Left renal cortex interstitium (tissue), 4 donors: ENCODE measurements at places on chromosomes 12 and 14. TPM values are rescaled to one million over a fixed set of nuclear protein-coding genes. Genes with fewer than 3 reads are reported as not detected.
A peak's percentile ranks its signal among the peaks of the same experiment; 100 is the strongest.

SYT10 gene
- 0.85 TPM for polyA plus RNA-seq

PLEKHG7 gene
- polyA plus RNA-seq: 0.30 TPM

POLE2 gene
- 12.5 TPM for polyA plus RNA-seq

SENP1 gene
- polyA plus RNA-seq: 23.0 TPM

OASL gene
- 0.08 TPM for polyA plus RNA-seq

ARG2 gene
- 10.7 TPM for polyA plus RNA-seq

MAP3K9 gene
- 3.5 TPM for polyA plus RNA-seq

TAS2R13 gene
- 0.19 TPM for polyA plus RNA-seq

DNA sequence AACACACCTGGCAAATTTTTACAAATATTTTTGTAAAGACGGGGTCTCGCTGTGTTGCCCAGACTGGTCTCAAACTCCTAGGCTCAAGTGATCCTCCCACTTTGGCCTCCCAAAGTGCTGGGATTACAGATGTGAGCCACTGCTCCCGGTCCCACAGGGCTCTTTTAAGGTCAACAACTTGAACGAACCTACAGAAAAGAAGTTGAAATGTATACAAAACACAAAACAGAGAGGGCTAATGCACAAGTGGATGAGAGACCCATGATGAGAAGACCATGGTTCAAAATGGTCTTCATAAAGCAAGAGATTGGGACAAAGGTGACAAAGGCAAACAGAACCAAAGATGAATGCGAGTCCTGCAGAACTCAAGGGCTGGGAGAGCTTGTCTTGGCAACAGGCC is 91.4 kb downstream of the CALM1 start:
- no peak for DNase-seq

GRCh38 chr12:5171701-5172100 is 128.0 kb downstream of the KCNA5 start:
- peak; percentile 41 for DNase-seq

GRCh38 chr12:4855121-4855924 is 54.4 kb upstream of the KCNA1 start:
- DNase-seq: peak; percentile 69

- DNase-seq: no peak
Observed at GRCh38 chr14:46820291-46820690, 168.7 kb upstream of the RPL10L start.

- DNase-seq: no peak
Observed at GRCh38 chr12:4037747-4038312, 164.6 kb upstream of the PARP11 start.

- no peak for DNase-seq
Observed at GRCh38 chr14:34094384-34094783, 143.5 kb upstream of the EGLN3 start.

- DNase-seq: no peak
Observed at GRCh38 chr12:52149651-52150241, 42.1 kb downstream of the KRT80 start.

- DNase-seq: no peak
Observed at GRCh38 chr12:44246482-44247105, 410.7 kb downstream of the TMEM117 start.

DNA sequence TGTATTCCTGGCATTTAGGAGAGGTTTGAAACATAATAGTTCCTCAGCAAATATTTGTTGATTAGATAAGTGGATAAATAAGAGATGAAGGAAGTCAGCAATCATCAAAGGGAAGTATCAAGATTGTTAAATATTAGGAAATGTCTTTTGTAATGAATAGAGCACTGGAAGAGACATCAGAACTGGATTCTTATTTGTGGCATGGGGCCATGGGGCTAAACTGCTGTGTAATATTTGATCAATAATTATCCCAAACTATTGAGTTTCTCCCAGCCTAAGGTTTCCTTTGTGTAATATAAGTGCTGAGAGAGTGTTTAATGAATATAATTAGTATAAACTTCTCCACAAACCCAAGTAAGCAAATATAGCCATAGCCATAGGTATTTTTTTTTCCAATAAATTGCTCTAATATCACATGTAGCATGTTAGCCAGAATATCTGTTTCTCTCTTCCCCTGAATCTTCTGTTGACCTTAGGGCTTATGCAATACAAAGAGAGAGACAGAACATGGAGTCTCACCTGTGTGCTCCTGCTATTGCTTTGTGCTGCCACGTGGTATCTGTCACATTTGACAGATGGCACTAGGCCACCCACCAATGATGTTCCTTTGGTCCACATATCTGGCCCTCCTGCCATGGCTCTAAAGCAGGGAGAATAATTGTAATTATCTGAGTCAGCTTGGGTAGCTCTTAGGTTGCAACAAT is 658.7 kb downstream of the SOX5 start:
- no peak for DNase-seq

DNA sequence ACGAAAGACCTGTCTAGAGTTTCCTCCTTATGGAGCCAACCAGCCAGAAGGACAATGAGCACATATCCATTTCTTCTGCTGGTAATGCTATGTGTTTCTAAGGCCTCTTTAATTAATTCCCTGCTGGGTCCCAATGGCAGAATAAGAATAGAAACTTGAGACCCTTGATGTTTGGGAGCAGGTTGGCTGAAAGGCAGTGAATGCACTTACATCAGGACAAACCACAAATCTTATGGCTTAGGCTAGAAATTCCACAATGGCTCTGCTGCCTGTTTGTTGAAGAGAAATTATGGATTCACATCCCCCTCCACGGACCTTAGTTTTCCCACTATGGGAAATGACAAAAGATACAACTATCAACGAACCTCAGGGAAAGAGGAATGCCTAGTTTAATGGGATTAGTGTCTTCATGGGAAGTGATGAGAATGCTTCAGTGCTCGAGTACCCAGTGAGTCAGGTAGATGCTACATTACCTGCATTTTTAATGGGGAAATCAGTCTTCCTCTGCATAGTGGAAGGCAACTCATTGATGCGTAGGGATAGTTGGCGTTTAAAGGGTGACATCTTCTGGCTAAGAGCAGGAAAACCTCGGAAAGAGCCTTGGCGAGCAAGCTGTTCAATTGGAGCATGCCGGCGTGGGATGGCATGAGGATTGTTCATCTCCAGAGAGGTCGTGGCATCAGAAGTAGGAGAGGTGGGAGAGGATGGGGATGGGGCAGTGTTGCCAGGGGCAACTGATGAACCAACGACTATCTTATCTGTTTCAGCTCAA is 46.5 kb downstream of the PAPLN start:
- DNase-seq: no peak

DNA sequence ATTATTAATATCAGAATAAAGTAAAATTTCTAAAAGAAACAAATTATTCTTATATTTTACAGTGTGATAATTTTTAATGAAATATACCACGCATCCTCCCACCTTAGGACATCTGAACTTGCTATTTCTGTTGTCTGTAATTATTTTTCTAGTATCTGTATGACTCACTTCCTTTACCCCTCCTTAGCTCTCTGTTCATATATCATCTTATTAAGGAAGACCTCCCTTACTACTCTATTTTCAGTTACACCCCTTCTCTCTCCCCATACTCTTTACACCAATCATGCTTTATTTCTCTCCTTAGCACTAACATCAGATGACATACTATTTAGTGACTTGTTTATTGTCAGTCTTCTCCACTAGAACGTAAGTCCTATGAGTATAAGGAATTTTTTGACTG is 34.2 kb upstream of the C12orf50 start:
- no peak for DNase-seq

DNA sequence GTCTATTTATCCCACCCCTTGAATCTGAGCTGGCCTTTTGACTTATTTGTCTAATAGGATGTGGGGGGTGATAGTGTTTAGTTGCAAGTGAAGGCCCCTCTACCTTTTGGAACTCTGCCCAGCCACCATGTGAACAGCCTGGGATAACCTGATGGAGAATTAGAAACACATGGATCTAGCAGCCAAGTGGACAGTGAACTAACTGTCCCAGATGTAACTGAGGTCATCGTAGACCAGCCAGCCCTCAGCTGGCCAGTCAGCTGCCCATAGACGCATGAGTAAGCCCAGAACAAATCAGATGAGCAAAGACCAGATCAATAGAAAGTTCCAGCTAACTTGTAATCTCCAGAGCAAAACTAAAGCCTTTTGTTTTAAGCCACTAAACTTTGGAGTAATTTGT is 19.0 kb downstream of the KLRB1 start:
- DNase-seq: no peak

DNA sequence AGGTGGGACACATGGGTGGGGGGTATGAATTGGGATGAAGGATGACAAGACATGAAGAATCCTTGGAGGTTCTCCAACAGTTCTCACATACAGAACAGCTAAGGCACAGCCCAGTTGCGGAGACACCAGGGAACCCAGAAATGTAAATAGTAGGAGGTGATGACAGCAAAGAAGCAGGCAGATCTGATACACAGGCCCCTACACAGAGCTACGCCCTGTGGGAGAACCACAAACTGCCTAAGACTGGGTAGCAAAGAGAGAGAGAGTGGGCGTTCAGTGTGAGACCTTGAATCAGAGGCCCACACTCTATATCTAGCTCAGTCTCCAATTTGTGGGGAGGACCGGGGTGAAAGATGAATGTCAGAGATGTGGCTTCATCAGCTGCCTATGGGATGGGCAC is 9.5 kb upstream of the NUMB start:
- no peak for DNase-seq

DNA sequence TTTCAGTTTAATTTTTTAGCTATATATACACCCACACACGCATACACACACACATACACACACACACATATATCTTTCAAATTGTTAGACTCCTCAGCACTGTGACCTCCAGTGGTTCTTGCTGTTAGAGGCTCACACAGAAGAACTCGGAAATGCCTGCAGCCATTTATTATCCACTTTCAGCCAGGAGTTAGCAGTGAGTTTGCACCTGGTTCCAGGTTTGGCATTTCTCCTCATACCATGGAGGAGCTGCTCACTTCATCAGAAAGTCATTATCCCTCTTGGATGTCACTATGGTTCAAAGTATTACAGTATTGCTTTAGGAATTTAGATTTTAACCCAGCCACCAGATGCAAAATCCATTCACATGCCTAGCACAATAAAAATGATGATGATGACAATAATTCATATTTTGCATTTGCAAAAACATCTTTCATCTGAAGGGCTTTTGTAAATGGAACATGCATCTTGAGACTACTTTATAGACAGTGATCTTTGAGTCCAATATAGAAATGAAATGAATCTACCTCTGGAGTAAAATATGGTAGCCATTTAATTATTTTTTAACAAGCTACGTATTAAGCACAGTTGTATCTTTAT is 42.3 kb downstream of the NPAS3 start:
- DNase-seq: no peak

DNA sequence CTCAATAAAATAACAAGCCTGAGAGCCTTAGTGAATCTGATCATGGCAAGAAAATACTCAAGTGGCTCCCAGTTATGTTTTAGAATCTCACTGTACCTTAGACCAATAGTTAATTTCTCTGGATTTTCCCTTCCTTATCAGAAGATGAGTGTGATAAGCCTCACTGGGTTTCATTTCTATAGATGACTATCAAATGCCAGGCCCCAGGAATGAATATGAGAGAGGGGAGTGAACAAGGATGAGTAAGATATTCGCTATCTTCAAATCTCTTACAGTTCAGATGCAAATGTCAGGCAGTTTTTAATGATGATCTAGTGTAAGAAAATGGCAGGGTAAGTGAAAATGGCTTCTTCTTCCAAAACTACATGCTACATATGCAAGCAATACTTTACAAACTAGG is 26.1 kb upstream of the OR10P1 start:
- DNase-seq: no peak

DNA sequence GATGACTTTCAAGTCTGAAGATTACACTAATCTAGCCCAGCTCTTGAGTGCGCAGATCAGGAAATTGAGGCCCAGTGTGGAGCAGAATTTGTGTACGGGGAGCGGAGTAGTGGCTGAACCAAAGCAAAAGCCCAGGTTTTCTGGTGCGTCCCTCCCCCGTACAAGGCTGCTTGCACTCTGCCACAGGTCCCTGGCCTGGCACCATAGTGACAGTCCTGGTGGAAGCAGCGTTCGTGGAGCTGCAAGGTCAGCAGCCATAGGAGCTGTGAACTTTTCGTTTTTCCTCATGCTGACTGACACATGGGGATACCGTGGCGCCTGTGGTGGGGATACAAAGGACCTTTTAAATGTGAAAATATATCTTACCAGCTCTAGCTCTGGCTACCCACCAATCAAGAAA is 1.7 kb downstream of the EVL start:
- DNase-seq: no peak

GRCh38 chr12:116677202-116677661 is 60.6 kb downstream of the SPRING1 start:
- DNase-seq: no peak

- no peak for DNase-seq
Observed at GRCh38 chr12:131901431-131902331, 7.3 kb downstream of the ULK1 start.

DNA sequence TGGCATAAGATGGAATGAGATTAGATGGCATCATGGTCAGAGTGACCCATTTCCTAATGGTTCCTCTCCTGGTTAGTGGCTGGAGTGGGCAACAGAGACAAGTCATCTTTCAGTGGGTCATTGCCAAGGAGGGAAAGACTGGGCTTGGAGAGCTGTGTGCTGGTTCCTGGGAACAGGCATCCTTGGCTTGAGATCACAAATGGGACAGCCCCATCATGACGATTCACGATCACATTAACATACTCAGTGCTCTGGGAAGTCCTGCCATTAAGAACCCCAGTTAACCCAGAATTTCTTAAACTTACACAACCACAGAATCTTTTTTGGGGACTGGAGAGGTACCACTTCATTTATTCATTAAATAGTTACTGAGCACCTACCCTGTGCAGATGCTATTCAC is 27.3 kb downstream of the CHST11 start:
- DNase-seq: no peak

DNA sequence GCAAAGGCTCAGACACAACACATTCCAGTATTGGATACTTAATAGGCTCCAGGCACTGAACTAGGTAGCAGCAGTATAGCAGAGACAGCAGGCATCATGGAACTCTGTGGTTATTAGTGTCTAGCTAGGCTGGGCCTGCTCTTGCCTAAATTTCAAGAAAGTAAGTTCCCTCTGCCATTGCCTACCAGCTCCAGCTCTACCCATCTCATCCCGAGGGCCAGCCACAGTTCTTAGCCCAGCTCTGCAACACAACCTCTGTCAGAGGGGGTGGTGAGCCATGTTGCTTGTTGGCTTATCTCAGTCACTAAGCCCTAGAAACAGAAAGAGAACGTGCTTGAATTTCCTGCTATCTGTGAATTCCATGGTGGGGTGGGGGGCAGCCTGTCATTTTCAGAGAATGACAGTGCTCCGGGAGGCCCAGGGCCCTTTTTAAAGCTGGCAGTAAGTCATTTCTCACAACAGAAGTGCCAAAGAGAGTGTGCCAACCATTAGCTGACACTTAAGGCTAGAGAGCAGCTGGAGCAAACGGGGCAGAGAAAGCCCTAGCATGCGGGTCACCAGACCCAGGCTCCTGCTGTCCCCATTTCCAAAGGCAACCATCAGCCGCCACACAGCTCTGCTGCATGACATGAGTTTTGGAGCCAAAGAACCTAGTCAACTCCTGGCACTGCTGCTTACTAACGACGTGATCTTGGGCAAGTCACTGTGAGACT is 105.9 kb downstream of the PRMT8 start:
- DNase-seq: no peak

DNA sequence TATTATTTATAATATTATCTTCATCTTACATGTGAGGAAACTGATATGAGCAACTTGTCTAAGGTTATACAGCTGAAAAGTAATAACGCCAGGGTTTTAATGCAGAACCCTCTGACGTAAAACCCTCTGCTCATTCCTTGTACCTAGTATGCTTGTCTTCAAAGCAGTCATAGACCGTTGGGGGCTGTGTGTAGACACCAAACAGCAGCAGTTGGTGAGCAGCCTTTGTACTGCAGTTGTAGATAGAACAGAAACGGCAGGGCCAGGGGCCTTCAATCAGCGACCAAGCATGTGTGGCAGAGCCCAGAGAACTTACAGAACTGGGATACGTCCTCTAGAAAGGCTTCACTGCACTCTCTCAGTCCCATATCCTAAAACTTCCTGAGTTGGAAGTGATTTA is 28.1 kb downstream of the EVL start:
- DNase-seq: no peak
